ENCODE measurements at places on chromosomes 6 and 20.

GRCh38 chr6:37244430-37245310, 12.9 kb upstream of the TBC1D22B start:
- no peak for DNase-seq

DNA sequence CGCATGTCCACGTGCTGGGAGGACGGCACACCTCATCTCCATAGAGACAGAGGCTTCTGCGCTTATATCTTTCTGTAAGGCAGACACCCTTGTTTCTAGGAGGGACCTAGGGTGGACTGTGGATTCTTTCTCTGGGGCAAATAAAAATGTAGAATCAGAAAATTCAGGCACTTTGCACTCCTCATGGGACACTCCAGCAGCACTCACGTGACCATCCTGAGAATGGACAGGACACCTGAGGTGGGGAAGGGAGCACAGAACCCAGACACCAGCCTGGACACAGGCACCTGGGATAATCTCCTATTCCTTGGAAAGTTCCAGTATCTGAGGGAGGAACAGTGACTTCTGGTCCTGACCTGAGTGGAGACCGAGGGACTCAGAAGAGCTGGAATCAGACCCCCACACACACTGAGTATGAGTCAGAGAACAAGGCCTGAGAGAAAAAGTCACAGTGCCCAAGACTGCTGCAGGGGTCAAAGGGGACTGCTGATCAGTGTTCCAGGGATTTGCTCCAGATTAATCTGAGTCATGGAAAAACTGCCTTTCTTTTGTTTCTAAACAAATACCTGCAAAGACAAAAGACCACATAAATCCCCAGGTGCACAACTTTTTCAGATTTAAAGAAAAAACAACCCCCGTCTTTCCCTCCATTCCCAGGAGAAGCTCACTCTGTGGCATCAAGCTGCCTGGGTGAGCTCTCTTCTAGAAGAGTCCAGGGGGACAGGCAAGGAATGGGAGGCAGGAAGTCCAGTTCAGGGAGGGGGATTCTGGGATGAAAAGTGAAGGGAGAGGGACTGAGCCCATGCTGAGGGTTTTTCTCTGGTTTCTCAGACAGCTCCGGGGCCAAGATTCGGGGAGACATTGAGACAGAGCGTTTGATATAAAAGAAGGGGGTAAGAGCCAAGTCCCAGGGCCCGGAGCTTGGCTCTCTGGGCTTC, 35.6 kb upstream of the MICB start:
- no peak for DNase-seq

DNA sequence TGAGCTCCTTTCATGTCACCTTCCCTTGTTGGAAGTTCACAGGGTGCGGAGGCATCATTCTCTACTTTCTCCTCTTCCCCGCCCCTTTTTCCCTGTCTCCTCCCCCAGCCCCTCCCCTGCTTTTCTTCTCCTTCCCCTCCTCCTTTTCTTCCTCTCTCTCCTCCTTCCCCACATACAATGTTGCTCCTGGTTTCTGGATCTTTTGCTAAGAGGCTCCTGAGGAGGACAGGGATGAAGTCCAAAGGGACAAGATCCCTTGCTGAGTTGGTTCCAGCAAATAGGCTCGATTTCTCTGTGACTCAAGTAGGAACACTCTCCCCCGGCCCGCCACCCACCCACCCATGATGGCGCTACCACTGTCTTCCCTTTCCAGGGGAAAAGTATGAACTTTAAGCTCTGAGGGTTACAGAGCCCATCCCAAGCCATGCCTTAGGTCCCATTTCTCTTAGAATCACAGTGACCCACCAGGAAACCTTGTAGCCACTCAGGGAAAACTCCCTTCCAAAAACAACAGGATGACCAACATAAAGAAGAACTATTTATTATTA, 852 bp upstream of the TFEB start:
- no peak for DNase-seq

- no peak for DNase-seq
Observed at GRCh38 chr6:112243861-112244827, 10.2 kb downstream of the LAMA4 start.

GRCh38 chr20:2746636-2747265, 53.7 kb downstream of the CPXM1 start:
- DNase-seq, result no peak

DNA sequence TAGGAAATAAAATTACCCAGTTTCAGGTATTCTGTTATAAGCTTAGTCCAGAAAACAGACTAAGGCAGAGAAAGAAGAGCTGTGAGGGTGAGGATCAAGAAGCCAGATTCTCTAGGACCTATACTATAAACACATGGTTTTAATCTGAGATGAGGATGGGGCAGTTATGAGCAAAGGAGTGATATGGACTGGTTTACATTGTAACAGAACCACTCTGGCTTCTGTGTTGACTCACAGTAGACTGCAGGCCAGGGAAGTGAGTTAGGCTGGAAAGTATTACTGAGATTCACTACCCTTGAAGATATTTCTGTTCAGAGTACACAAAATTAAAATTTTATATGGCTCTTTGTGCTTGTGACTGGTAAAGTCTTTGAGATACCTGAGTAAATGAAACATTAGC, 3.2 kb upstream of the RWDD1 start:
- DNase-seq, result no peak

DNA sequence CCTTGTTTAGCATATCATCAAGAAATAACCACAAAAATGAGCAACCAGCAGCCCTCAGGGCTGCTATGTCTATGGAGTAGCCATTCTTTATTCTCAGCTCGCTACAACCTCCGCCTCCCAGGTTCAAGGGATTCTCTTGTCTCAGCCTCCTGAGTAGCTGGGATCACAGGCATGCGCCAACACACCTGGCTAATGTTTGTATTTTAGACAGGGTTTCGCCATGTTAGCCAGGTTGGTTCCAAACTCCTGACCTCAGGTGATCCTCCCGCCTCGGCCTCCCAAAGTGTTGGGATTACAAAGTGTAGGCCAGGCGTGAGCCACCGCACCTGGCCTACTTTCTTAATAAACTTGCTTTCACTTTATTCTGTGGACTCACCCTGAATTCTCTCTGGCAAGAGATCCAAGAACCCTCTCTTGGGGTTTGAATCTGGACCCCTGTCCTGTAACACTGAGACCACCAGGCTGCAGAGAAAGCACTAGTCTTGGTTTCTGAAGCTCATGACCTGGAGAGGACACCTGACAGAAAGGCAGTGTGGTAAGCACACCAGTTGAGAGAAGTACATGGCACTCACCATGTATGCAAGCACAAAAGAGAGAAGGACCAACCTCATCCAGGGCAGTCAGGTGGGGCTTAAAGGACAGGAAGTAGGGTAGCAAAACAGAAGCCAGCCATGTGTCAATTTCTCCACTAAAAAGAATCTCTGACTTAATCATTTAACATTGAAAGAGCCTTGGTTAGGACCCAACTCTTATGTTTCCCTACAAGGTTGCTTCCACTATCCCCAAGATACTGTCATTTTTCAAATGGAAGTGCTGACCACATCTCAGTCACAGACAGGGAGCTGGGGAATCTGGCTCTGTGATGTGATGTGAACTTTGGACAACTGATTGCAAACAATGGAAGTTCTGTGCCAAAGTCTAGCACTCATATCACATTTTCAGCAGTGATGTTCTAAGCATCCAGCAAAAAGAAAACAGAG, 97.4 kb upstream of the DST start:
- DNase-seq, result no peak

DNA sequence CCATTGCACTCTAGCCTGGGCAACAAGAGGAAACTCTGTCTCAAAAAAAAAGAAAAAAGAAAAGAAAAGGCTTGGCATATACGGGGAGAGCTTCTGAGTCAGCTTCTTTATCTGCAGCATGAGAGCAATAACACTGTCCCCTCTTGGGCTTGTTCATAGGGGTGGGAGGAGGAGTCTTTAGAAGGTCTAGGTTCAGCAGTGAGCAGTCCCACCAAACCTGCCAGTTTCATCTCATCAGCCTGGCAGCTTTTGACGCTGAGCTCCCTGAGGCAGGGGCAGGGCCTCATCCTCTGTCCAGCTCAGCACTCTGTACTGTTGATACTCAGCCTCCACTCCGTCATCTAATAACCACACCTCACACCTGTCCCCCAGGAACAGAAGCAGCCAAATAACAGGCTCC, 5.6 kb upstream of the C6orf132 start:
- DNase-seq, result no peak

DNA sequence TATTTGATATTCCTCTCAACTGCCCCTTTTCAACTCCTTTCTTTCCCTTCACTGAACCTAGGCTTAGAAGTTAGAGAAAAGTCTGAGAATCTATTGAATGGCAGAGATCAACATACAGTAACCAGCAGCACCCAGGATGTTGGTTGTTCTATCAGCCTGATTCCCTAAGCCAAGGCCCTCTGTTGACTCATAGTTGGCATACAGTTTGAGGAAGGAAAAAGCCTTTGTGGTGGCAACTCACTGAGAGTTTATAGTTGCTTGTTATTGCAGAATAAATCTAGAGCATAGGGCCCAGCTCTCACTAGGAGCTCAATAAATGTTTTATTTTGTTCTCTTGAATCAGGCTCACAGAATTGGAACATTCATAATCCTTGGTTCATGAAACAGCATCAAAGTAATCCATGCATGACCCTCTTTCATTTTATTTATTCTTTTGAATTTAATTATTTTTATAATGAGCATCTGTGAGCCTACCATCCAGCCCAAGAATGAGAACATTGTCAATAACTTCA, 119.1 kb upstream of the ADGRF1 start:
- DNase-seq, result peak; percentile 35

GRCh38 chr6:7328243-7328642, 15.2 kb upstream of the SSR1 start:
- no peak for DNase-seq

- DNase-seq, result no peak
Observed at GRCh38 chr6:31139599-31139998, 733 bp upstream of the PSORS1C2 start.

DNA sequence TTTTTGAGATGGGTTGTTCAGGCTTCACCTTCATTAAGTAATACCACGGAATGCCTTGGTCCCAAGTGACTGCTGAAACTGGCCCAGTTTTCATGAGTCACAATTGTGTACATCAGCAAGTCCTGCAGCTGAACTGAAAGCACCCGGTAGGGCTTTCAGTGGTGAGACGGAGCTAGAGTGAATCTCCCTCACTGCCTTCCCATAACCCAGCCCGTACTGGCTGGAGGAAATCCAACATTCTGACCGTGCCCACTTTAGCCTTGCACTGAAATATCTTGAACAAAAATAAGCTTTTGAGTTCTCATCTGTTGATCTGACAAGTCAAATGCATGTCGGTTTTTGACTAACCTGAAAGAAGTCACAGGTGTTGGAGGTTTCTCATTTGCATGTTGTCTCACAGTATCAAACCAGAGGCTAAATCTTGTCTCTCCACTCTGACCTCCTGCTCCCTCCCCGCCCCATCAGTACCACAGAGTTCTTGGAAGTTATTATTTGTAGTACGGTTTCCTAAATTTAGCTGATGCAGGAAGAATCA, 35.9 kb downstream of the DUSP22 start:
- DNase-seq, result no peak

- no peak for DNase-seq
Observed at GRCh38 chr6:14709066-14709670, 536.7 kb upstream of the JARID2 start.

- peak; percentile 90 for DNase-seq
Observed at GRCh38 chr6:42547407-42548329, 16.2 kb upstream of the UBR2 start.

DNA sequence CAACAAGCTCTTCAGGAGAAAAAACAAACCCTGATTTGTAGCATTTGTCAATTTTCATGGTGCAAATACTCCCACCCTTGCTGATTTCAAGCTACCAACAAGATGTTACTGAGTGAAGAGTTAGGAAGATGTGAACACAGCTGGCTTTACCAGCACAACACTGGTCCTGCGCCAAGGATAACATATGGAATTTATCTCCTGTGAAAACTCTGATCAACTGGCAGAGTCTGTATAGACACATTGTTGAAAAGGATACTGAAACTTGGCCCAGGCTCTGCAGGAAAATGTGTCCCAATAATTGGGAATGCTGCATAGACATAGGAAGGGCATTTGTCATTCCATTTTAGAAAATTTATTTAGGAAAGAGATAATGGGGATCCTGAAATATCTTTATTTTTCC, 29.0 kb downstream of the OTOR start:
- DNase-seq, result no peak

GRCh38 chr20:45163083-45163803, 11.5 kb upstream of the PI3 start:
- no peak for DNase-seq

GRCh38 chr6:129638686-129639085, 71.3 kb downstream of the ARHGAP18 start:
- DNase-seq, result peak; percentile 36

DNA sequence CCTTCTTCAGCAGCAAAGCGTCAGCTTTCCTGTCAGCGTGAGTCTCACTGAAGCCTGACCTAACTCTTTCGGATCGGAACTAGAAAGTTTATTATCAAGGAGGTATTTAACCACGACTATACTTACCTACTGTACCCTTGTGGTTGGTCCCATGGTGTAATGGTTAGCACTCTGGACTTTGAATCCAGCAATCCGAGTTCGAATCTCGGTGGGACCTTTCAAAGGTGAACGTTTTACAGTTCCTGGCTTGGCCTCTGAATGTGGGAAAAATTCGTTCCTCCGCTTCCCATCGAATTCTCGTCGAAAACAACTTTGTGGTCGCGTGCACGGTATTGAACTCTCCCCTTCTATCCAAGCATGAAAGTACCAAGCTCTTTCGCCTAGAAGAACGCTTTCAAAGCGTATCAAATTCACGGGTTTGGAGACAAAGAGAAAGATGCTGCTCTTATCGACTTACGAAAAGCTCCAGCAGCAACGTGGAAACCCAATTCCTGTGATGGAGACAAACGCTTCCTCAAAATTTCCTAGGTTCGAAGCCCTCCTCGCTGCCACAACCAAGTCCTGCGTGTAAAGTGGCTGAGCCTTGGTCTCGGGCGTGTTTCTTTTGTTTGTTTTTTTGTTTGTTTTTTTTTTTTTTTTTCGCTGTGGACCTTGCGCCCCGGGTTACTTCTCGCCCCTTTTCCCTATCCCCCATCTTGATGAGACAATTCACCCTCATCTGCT, 63.7 kb downstream of the GPX5 start:
- DNase-seq, result peak; percentile 59

- no peak for DNase-seq
Observed at GRCh38 chr20:54456961-54457360, 18.4 kb upstream of the DOK5 start.

- no peak for DNase-seq
Observed at GRCh38 chr6:34201455-34202107, 35.1 kb upstream of the HMGA1 start.
